Bronchial epithelial cell (primary cell): ENCODE measurements at places on chromosomes 4 and X. TPM values are rescaled to one million over a fixed set of nuclear protein-coding genes. Genes with fewer than 3 reads are reported as not detected.

AFF2 gene
- under 0.01 and 0.26 TPM in 2 replicates for total RNA-seq

NPY1R gene
- total RNA-seq: 0.26 TPM in 1 of 2 replicates, not detected in the other

CENPVL3 gene
- not detected in 2 replicates for total RNA-seq

MXRA5 gene
- 0.26 and 0.53 TPM in 2 replicates for total RNA-seq

GPAT3 gene
- 4.5 and 13.7 TPM in 2 replicates for total RNA-seq
